ENCODE measurements at places on chromosomes 2 and 18.

- DNase-seq: no peak
These were observed 114.3 kb upstream of the ALKAL2 start for GRCh38 chr2:402206-402605.

DNA sequence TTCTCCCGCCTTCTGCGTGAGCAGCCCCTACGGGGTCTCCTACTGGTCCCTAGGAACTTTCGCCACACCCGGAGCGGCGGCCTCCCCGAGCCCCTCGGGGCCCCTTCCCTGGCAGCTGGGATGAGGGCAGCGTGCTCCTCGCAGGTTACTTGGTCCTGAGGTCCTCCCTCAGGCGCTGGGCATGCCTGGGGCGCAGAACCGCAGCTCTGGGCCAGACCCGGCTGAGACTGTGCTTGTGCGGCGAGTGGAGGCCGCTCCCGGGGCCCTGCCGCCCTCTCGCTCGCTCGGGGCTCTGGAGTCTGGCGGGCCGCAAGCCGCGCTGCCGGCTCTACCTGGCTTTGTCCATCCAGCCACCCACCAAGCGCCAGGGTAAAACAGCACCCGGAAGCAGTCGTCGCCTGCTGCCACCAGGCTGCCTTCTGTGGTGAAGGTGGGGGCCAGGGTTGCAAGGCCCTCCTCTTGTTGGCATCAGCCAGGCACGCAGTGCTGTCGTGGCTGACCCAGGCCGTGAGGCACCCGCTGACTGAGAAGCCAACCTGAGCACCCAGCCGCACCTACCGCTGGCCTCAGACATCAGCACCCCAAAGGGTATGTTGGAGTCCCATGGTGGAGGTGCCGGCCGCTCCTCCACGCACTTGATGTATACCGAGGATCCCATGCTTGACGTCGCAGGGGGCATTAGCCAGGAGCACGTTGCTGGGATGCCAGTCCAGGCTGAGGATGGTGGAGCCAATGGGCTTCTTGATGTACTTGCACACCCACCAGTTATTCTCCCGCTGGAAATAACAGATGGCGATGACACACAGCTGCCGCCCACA is 46.1 kb upstream of the PTH2R start:
- DNase-seq: no peak

- no peak for DNase-seq
These were observed 19.0 kb upstream of the INO80C start for GRCh38 chr18:35516789-35517188.

DNA sequence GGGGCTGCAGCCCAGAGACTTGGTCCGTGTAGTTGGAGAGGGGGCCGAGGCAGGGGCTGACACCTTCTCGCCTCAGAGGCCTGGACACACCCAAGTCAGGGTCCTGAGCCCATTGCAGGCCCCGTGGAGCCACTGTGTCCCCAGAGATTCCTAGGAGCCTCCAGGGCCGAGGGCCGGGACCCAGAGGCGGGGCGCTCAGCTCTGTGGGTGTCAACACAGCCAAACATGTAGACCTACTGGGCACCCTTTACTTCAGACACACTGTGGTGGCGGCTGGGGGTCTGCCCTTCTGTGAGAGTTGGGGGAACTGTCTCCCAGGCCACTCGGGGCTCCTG is 459 bp upstream of the ESPNL start:
- DNase-seq: no peak

DNA sequence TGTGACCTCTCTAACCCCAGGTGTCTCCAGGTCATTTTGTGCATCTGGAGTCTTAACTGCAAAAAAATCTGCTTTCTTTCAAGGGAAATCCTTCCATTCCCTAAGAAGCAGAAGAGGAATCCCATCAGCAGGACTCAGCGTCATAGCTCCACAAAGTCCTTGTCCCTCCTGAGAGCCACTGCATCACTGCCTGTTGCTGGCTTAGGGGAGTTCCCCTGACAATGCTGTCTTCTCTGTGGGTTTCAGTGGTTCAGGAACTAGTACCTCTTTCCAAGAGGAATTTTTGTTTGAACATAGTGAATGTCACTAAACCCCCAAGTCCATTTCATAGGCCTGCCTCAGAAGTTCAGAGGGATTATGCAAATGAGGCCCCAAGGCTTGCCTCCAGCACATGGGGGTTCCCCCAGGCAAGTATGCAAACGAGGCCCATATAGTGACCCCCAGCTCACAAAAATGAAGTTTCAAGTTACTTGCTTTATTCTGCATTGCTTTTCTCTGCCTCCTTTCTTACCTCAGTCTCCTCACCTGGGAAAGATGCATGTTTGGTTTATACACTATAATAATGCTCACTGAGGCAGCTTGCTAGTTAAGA is 513.9 kb upstream of the MEX3C start:
- no peak for DNase-seq
